ENCODE measurements at places on chromosomes 7 and 10. TPM values are rescaled to one million over a fixed set of nuclear protein-coding genes. Genes with fewer than 3 reads are reported as not detected.

TSPAN33 gene
- total RNA-seq, result 0.38 TPM

POU6F2 gene
- not detected for total RNA-seq

PROSER2 gene
- total RNA-seq, result 5.0 TPM

GARIN1A gene
- 0.28 TPM for total RNA-seq

PYROXD2 gene
- total RNA-seq, result 6.2 TPM

CREB5 gene
- total RNA-seq, result 1.7 TPM

SYT15 gene
- 0.56 TPM for total RNA-seq

PTN gene
- total RNA-seq, result 0.56 TPM

FOXI2 gene
- not detected for total RNA-seq

PRSS37 gene
- total RNA-seq, result not detected

NEURL1 gene
- under 0.01 TPM for total RNA-seq

TSPAN15 gene
- total RNA-seq, result 48.3 TPM

PAPOLB gene
- under 0.01 TPM for total RNA-seq

CYP2C19 gene
- total RNA-seq, result not detected

MMP21 gene
- total RNA-seq, result under 0.01 TPM

PNLIPRP2 gene
- not detected for total RNA-seq

HGF gene
- 4.0 TPM for total RNA-seq

SLC13A1 gene
- not detected for total RNA-seq

MAP3K8 gene
- 4.0 TPM for total RNA-seq

ADAM22 gene
- total RNA-seq, result 0.38 TPM

FUOM gene
- 17.0 TPM for total RNA-seq

FXYD4 gene
- not detected for total RNA-seq

LBX1 gene
- not detected for total RNA-seq

LRRC18 gene
- not detected for total RNA-seq

PPP1R3A gene
- total RNA-seq, result not detected

ZNF117 gene
- total RNA-seq, result 7.8 TPM

PPP1R3C gene
- total RNA-seq, result 0.72 TPM

SFRP4 gene
- 0.09 TPM for total RNA-seq

PNLIPRP3 gene
- total RNA-seq, result not detected

C10orf120 gene
- not detected for total RNA-seq

CDK14 gene
- 24.1 TPM for total RNA-seq

TAS2R39 gene
- not detected for total RNA-seq

OPN1SW gene
- total RNA-seq, result not detected

COL26A1 gene
- total RNA-seq, result not detected

ABCC2 gene
- 1.0 TPM for total RNA-seq

OR2A42 gene
- total RNA-seq, result 0.09 TPM

CTBP2 gene
- total RNA-seq, result 87.1 TPM

PFKFB3 gene
- total RNA-seq, result 34.6 TPM

GPR15LG gene
- total RNA-seq, result not detected

CFAP43 gene
- total RNA-seq, result 0.09 TPM

SNCG gene
- total RNA-seq, result 74.1 TPM

SUN3 gene
- total RNA-seq, result not detected

STEAP1B gene
- 29.0 TPM for total RNA-seq

CALML3 gene
- total RNA-seq, result not detected

CYP26C1 gene
- total RNA-seq, result 0.47 TPM

CYP2C8 gene
- not detected for total RNA-seq

ADRB1 gene
- total RNA-seq, result not detected

ZNF488 gene
- 0.09 TPM for total RNA-seq

ABCB4 gene
- total RNA-seq, result under 0.01 TPM

CHAT gene
- not detected for total RNA-seq

CRHR2 gene
- not detected for total RNA-seq

FBXL13 gene
- 29.6 TPM for total RNA-seq

CDHR1 gene
- total RNA-seq, result not detected

HTR7 gene
- total RNA-seq, result 0.47 TPM

RARRES2 gene
- total RNA-seq, result 0.09 TPM
